ENCODE measurements at places on chromosomes 6 and 20.
A peak's percentile ranks its signal among the peaks of the same experiment; 100 is the strongest.

- DNase-seq, result peak; percentile 20
These were observed 9.9 kb downstream of the STX16 start for GRCh38 chr20:58660855-58661597.

GRCh38 chr20:277496-277781 is 13.1 kb downstream of the C20orf96 start:
- no peak for DNase-seq

GRCh38 chr20:38805958-38806854 is 709 bp downstream of the PPP1R16B start:
- DNase-seq, result peak; percentile 34

DNA sequence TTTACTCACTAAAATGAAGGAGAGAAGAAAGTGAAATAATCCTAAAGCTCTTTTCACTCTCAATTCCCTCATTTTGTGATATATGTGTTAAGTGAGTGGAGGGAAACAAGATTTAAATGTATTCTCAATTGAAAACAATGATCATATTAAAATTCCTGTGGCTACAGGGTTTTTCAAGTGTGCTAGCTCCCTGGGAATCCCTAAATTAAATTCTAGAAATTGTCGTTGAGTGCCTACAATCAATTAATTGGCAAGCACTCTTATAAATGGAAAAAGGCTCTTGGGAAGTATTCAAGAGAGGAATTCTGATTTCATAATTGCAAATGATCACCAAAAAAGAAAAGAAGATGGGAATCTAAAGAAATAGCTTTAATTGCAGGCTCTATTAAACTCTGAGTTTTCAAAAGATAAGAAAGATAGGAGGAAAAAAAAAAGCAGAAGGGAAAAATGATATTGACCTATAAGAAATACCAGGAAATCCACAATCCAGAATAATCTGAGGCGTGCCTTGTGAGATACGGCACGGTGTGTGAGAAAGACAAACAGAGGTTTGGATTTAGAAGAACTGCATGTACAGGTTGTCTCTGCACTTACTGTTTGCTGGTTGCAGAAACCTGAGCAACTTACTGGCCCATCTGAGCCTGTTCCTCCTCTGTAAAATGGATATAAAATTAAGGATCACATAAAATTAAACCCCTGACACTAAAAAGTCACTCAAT is 18.3 kb upstream of the MBOAT1 start:
- no peak for DNase-seq

GRCh38 chr6:43911354-43912115 is 141.5 kb downstream of the VEGFA start:
- no peak for DNase-seq

DNA sequence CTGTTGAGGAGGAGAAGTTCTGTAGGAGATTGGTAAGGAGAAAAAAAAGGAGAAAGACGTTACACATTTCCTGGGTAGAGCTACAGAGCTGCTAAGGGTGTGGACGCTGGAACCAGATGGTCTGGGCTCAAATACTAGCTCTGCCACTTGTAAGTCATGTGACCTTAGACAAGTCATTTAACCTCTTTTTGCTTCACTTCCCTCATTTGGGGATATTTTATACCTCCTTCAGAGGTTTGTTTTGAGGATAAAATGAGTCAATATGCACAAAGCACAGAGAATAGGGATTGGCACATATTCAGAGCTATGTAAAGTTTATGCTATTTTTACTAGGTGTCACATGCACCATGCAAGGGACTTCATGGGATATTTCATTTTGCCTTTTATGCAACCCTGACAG is 708.8 kb downstream of the DHX35 start:
- no peak for DNase-seq

DNA sequence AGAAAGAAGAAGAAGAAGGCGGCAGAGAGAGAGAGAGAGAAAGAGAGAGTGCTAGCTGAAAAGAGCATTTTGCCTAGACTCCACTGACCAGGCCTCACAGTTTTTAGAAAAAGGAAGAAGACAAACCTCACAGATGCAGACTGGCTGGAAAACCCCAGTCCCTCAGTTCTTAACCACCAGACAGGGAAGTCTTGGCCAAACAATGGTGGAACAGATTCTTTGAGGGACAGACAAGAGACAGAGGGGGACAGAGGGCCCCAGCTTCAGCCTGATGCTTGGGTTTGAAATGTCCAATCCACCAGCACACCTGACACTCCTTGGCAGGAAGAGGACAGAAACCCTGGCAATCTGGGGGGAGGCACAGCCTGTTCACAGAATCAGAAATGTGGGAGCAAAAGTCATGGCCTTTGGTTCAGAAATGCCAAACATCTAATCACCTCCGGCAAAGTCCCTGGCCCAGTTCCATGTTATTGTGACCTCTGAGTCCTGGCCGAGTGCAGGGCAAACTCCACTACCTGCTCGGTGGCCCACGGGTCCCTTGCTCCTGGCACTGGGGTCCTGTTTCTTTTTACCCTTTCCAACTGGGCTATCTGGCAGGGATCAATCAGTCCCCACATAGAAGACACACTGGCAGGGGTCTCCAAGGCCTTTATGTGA is 235.2 kb downstream of the LY86 start:
- no peak for DNase-seq

- DNase-seq, result no peak
These were observed 126.3 kb downstream of the COL12A1 start for GRCh38 chr6:75079589-75079988.

GRCh38 chr6:126002755-126003679 is 16.7 kb downstream of the TRMT11 start:
- DNase-seq, result no peak

GRCh38 chr6:75381877-75382633 is 97.5 kb upstream of the TMEM30A start:
- no peak for DNase-seq

- peak; percentile 45 for DNase-seq
These were observed 224.2 kb downstream of the NFATC2 start for GRCh38 chr20:51318058-51318949.

Measured in activated gamma-delta T cell treated with Interleukin-2 at 50 U/mL for 16 hours (primary cell).